Naive thymus-derived CD8-positive, alpha-beta T cell (primary cell): ENCODE measurements at places on chromosomes 12 and 14. TPM values are rescaled to one million over a fixed set of nuclear protein-coding genes. Genes with fewer than 3 reads are reported as not detected.

DNA sequence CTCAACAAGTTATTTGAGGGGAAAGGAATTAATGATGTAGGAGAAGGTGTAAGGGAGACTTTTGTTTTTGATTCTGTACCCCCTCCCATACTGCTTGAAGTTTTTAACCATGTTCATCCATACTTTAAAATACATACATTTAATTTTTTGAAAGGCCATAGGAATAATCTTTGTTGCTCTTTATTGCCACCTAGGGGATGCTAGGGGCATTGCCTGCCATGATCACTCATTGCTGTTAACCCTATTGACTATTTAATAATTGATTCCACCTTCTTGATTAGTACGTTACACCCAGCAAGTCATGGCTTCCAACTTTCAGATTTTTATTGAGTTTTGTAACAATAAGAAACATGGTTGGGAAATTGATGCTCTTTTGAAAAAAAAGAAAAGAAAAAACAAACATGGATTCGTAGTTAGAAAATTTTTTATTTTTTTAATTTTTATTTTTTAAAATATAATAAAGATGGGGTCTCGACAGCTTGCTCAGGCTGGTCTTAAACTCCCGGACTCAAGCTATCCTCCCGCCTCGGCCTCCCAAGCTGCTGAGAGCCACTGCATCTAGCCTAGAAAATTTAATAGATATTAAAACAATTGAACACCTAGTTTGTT is 8.5 kb upstream of the PRKAB1 start:
- H3K4me1 ChIP-seq: peaks cover 8% of the 10 kb centered on the region
- H3K4me3 ChIP-seq: no peak overlapping the region
- peak; percentile 57 for DNase-seq
- H3K27me3 ChIP-seq: no peaks in the 10 kb centered on the region
- H3K27ac ChIP-seq: no peak overlapping the region

- H3K27me3 ChIP-seq: no peaks in the 10 kb centered on the region
- no peak overlapping the region for H3K4me3 ChIP-seq
- DNase-seq: no peak
- H3K4me1 ChIP-seq: no peaks in the 10 kb centered on the region
Observed at GRCh38 chr14:64112867-64113678, 181.1 kb downstream of the ESR2 start.

DNA sequence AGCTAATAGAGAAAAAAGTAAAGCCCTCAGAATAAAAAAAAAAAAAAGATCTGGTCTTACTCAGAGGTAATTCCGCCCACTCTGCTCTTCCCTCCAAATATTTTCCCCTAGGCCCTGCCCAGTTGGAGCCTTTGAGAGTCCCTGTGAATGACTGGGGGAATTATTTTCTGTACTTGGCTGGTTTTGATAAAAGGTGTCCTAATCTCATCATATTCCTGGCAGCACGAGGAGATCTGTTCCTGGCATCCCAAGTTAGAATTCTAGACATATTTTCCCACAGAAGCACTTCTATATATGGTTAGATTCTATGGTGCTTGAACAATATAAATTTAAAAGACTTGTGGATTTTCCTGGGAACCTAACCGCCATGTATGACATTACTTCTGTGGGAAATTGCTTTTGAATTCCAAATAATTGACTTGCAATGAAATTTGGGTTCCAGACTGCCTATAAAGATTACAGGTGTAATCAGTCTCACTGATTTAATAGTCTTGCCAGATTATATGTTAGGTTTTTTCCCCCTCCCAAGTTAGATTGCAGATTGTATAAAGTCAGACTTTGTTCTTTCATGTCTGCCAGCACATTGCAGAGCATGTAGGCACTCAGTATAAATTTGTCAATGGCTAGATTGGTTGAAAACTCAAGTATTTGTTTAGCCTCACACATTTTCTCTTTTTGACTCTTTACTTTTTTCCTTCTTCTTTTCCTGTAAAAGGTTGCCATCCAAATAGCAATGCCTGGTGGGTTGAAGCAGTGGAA is 12.3 kb downstream of the GPX2 start:
- H3K4me3 ChIP-seq: no peak overlapping the region
- peaks cover 17% of the 10 kb centered on the region for H3K4me1 ChIP-seq
- H3K27me3 ChIP-seq: no peaks in the 10 kb centered on the region

- no peak overlapping the region for H3K4me3 ChIP-seq
- DNase-seq: no peak
- peaks cover 4% of the 10 kb centered on the region for H3K27me3 ChIP-seq
- no peaks in the 10 kb centered on the region for H3K36me3 ChIP-seq
- no peaks in the 10 kb centered on the region for H3K4me1 ChIP-seq
- H3K27ac ChIP-seq: no peak overlapping the region
Observed at GRCh38 chr12:52924764-52925716, 20.2 kb upstream of the KRT8 start.

- peaks cover 2% of the 10 kb centered on the region for H3K4me1 ChIP-seq
- no peak overlapping the region for H3K4me3 ChIP-seq
- H3K27me3 ChIP-seq: peaks cover 25% of the 10 kb centered on the region
- no peaks in the 10 kb centered on the region for H3K36me3 ChIP-seq
- no peak overlapping the region for H3K27ac ChIP-seq
Observed at GRCh38 chr12:100675432-100675831, 101.9 kb downstream of the GAS2L3 start.

DNA sequence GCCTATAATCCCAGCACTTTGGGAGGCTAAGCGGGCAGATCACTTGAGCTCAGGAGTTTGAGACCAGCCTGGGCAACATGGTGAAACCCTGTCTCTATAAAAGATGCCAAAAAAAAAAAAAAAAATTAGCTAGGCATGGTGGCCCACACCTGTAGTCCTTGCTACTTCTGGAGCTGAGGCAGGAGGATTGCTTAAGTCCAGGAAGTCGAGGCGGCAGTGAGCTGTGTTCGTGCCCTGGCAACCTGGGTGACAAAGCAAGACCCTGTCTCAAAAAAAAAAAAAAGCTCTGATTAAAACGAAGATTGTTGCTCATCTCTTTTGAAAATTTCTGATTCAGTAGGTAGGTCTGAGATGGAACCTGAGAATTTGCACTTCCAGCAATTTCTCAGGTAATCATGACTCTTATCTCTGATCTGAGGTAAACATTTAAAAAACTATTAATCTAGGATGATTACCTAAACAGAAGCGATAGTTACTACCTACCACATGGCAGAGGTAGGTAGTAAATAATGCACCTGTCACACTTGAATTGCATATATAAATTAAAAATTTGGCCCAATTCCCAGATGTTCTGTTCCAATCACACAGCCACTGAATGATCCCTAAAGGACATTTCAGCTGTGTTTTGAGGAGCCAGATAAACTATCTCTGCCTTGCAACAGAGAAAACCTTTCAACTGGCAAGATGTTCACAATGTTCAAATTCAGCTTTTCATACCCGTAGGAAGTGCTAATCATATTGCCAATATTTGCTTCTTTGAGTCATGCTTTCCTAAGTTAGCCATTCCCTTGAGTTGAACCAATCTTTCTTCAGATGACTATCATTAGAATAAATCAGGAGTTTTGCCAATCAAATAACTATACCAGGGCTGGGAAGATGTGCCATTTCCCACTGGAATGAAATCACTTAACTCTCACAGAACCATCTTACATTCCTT is 4.2 kb upstream of the TEP1 start:
- DNase-seq: no peak
- H3K4me1 ChIP-seq: peaks cover 32% of the 10 kb centered on the region
- H3K4me3 ChIP-seq: no peak overlapping the region
- peak overlapping the region; percentile 25 for H3K27ac ChIP-seq
- no peaks in the 10 kb centered on the region for H3K36me3 ChIP-seq

- H3K27ac ChIP-seq: no peak overlapping the region
- H3K4me1 ChIP-seq: peaks cover 5% of the 10 kb centered on the region
- peaks cover 3% of the 10 kb centered on the region for H3K36me3 ChIP-seq
- DNase-seq: no peak
Observed at GRCh38 chr14:66652525-66653106, 144.7 kb downstream of the GPHN start.

- no peak overlapping the region for H3K27ac ChIP-seq
- H3K27me3 ChIP-seq: peaks cover 18% of the 10 kb centered on the region
- no peak overlapping the region for H3K4me3 ChIP-seq
Observed at GRCh38 chr12:108053512-108053911, 75.6 kb upstream of the WSCD2 start.

DNA sequence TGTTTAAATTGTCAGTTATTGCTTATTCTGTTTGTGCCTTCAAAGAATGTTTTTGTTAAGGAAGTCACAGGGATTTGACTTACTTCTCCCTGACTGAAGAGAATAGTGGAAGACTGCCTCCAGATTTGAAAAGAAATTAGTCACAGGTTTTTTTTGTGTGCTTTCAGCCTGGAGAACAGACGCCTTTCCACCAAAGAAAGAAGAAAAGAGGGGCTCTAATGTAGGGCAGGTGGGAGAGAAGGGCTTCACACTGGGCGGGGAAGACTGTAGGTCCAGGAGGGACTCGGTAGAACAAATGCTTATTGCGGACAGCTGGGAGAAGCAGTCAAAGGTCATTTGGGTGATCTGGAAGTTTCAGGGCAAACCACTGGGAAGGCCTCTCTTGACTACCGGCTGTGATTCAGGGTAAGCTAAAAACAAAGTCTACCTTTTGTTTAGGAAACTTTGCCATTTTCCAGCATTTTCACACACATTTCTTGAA is 76.8 kb downstream of the SAMD4A start:
- no peak overlapping the region for H3K27ac ChIP-seq
- no peaks in the 10 kb centered on the region for H3K27me3 ChIP-seq
- H3K4me1 ChIP-seq: no peaks in the 10 kb centered on the region
- no peak for DNase-seq

DNA sequence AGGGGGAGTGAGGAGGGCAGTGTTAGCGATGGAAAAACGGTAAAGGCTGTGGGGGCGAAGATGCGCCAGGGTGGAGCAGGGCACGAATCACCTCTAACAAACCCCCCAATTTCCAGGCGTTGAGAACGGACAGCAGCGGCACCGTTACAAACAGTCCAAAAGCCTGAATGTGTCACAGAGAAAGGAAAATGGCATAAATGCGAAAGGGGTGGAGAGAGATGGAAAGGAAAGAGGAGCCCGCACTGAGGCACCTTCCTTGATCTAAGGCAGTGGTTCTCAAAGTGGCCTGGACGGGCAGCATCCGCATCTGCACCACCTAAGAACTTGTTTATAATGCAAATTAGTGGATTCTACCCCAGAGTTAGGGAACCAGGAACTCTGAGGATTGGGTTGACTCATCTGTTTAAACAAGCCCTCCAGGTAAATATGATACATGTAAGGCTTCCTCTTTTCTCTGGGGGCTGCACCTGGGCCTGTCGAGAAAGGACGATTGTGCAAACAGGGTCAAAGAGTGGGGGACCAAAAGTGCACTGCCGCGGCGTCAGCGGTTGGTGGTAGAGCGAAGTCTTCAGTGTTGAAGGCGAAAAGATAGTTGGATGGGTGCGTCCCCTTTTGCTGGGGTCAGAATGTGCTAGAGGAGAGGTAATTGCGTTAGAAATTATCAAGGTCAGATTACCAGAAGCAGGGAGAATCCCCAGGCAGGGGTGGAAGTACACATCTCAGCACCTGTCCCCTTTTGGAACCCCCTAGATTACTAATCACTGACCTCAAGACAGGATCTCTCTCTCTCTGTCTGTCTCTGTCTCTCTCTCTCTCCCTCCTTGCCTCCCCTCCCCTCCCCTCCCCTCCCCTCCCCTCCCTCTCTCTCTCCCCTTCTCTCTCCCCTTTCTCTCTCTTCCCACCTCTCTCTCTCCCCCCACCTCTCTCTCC is 1.3 kb upstream of the KCNH5 start:
- H3K27ac ChIP-seq: no peak overlapping the region
- H3K27me3 ChIP-seq: peaks cover 34% of the 10 kb centered on the region
- DNase-seq: no peak
- H3K4me3 ChIP-seq: no peak overlapping the region

DNA sequence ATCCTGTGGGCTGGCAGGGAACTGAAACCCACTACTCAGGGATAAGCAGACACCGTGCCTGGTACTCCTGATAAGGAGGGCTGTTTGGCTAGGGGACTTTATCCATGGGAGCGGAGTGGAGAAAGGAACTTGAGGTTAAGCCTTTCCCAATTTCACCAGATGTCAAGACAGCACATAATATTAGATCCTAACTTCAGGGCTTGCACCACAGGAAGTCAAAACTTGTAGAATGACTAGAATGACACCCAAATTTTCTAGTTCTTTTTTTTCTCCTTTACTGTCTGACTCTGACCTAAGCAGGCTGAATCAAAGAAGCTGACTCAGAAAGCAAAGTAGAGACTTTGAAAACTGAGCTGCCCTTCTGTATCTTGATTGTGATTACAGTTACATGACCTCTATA is 7.1 kb upstream of the CGRRF1 start:
- H3K36me3 ChIP-seq: no peaks in the 10 kb centered on the region
- peaks cover 10% of the 10 kb centered on the region for H3K27me3 ChIP-seq
- H3K4me1 ChIP-seq: peaks cover 2% of the 10 kb centered on the region
- DNase-seq: no peak
- H3K27ac ChIP-seq: no peak overlapping the region

GRCh38 chr14:34536951-34537676 is 2.4 kb downstream of the EAPP start:
- H3K27me3 ChIP-seq: no peaks in the 10 kb centered on the region
- H3K4me1 ChIP-seq: peaks cover 41% of the 10 kb centered on the region
- peak overlapping the region; percentile 66 for H3K4me3 ChIP-seq

- H3K36me3 ChIP-seq: no peaks in the 10 kb centered on the region
- peaks cover 49% of the 10 kb centered on the region for H3K4me1 ChIP-seq
- no peaks in the 10 kb centered on the region for H3K27me3 ChIP-seq
Observed at GRCh38 chr12:120539303-120539702, 5.1 kb downstream of the RNF10 start.

GRCh38 chr14:19878029-19878642 is 3.2 kb downstream of the OR4K2 start:
- DNase-seq: no peak
- no peaks in the 10 kb centered on the region for H3K36me3 ChIP-seq
- no peak overlapping the region for H3K27ac ChIP-seq
- H3K4me3 ChIP-seq: no peak overlapping the region
- no peaks in the 10 kb centered on the region for H3K4me1 ChIP-seq
- no peaks in the 10 kb centered on the region for H3K27me3 ChIP-seq

- peaks cover 33% of the 10 kb centered on the region for H3K27me3 ChIP-seq
- no peak for DNase-seq
- H3K4me1 ChIP-seq: peaks cover 6% of the 10 kb centered on the region
- H3K4me3 ChIP-seq: peak within 1 kb of the TSS; percentile 42
Observed at GRCh38 chr14:96204151-96205058, at the start of gene BDKRB2. Gene BDKRB2, plus strand, starts transcription at chr14:96204839. Its CDS starts 32,269 bp downstream, at chr14:96237108.

- no peaks in the 10 kb centered on the region for H3K4me1 ChIP-seq
- no peak overlapping the region for H3K27ac ChIP-seq
- H3K27me3 ChIP-seq: peaks cover 19% of the 10 kb centered on the region
Observed at GRCh38 chr14:101237252-101237616, 324.1 kb upstream of the DIO3 start.

- no peak overlapping the region for H3K27ac ChIP-seq
- peaks cover 22% of the 10 kb centered on the region for H3K27me3 ChIP-seq
- H3K36me3 ChIP-seq: no peaks in the 10 kb centered on the region
- no peak for DNase-seq
- no peak overlapping the region for H3K4me3 ChIP-seq
- no peaks in the 10 kb centered on the region for H3K4me1 ChIP-seq
Observed at GRCh38 chr12:127172861-127173260, 1094.1 kb upstream of the TMEM132C start.

Gene CACNA1C
- 0.16 TPM for total RNA-seq

Gene GSG1
- total RNA-seq: not detected

Gene CPM
- 0.47 TPM for total RNA-seq

Gene CHGA
- total RNA-seq: not detected

Gene TAS2R42
- not detected for total RNA-seq

Gene ACTR10
- 54.9 TPM for total RNA-seq

Gene MSRB3
- total RNA-seq: not detected

Gene FOXN4
- total RNA-seq: not detected

Gene KCNC2
- not detected for total RNA-seq
